ENCODE measurements at places on chromosomes 6 and 20.

DNA sequence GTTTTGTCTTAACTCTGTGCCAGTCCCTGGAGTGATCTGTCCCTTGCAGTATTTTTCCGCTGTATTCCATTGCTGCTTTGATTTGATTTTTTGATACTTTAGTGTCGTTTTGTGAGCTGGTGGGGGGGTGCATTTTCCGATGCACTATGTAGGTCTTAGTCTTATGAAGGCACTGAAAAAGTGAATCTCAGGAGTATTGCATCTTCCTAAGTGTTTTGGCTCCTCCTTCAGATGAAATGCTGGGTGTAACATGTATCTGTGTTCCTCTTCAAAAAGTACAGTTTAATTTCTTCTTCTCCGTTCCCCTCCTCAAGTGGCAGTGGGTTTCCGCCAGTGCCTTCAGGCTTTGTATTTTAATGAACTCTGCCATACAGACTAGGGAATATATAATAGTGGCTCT, 580.7 kb upstream of the GJE1 start:
- no peak for DNase-seq

- DNase-seq: peak; percentile 52
These were observed 185.5 kb downstream of the CDH4 start for GRCh38 chr20:61437280-61438206.

DNA sequence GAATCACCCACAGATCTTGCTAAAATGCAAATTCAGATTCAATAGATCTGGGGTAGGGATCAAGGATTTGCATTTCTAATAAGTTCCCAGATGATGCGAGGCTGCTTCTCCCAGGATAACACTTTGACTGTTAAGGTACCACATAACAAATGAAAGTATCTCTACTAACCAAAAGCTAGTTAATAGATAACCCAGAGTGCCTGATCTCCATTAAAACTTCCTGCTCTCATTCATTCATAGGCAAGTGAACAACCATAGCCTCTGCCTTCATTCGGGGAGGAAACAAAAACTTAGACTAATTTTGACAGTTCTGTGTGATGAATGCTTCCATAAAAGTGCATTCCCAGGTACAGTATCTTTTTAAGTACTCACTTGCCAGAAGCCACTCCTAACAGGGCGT, 265.6 kb upstream of the BTBD3 start:
- DNase-seq: no peak

DNA sequence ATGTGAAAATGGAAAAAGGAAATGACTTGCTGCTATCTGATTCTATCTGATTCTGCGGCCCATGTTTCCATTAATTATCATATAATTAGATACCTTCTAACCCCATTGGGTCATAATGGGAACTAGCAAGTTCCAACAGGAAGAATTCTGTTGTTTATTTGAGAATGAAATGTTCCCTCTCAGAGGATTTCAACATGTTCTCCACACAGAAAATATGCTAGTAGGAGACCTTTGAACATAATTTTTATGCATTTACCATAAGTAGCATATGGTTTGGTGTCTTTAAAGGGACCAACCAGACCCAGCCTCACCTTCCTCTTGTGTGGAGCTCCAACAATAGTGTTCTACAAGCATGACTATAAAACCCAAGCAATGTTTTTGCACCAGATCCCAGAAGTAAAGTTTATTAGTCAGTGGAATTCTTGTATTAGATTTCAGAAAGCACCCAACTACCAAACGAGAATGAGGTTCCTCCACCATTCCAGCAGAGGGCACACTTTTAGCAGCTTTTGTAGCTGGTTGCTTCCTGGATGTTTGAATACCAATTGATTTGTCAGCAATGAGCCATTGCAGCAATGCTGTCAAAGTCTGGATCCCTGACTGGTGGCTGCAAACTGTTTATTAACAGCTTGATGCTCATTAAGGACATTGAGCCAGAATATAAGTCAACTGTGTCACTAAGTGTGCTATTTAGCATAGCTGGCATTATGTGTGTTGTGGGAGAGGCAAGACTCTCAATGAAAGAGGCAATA, 143.6 kb upstream of the GJE1 start:
- peak; percentile 40 for DNase-seq

DNA sequence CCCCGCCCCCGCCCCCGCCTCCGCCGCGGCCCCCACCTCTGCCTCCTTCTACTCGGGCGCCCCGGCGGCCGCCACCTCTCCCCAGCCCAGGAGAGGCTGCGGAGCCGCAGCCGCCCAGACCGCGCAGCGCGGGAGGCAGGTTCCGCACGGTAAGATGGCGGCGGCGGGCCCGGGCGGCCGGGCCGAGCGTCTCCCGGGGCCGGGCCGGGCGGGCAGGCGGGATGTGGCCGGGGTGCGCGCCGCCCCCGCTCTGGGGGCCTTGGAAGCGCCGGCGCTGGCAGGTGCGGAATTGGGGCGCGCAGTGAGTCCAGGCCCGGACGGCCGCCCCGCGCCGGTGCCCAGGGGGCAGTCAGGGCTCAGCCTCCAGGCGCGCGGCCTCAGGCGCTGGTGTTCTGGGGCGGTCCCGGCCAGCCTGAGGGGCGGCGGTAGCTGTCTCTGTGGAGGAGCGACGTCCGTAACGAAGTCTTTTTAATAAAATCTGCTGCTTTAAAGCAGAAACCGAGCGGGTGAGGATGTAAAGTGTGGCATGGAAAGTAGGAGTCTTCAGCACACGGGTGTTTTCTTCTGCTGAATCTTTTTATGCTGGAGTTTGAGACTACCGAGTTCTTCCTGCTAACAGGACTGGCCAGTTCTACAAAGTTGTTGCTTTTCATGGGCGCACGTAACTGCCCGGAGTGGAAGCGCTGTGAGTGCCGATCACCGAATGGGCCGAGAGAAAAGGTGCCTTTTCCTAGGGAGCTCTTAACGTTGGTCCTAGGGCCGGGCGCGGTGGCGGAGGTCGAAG, at the start of gene GID8:
GID8 (plus strand) TSS at position 43 of the 784 bp plus-strand sequence. CDS start 3,356 bp downstream, outside the sequence.
- no peak for DNase-seq

DNA sequence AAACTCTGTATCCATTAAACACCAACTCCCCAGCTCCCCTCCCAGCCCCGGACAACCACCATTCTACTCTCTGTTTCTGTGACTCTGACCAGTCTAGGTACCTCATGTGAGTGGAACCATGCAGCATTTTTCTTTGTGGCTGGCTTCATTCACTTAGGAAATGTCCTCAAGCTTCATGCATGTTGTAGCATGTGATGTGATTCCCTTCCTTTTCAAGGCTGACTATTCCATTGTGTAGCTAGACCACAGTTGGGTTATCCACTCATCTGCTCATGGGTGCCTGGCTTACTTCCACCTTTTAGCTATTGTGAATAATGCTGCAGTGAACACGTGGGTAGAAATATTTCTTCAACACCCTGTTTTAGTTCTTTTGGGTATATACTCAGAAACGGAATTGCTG, 8.8 kb upstream of the BPHL start:
- DNase-seq: no peak

DNA sequence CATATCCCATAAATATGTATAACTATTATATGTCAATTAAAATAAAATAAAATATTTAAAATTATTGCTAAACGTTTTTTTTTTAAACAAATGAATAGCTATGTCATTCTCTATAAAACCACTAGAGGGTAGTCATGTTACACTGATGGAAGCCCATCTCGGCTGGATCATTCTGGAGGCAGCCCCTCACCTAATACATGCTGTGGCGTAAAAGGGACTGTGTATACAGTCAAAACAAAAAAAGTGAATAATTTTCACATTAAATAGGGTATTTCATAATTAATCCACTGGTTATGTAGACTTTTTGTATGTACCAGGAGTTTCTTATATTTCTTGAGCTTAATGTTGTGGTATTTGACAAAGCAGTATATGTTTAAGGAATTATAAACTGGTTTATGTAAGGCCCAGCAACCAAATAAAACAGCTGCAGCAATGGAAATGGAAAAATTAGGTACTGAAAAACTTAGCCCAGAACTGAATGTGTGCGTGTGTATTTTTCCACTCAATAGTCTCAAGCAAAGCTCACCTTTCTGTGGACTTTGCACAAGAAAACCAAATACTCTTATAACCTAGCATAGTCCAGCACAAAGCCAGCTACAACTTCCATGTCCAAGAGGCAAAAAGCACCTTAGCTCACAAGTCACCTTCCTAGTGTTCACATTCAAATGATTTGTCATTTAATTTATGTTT, 81.7 kb downstream of the COL9A1 start:
- DNase-seq: peak; percentile 24

GRCh38 chr6:13005994-13006393, 289.4 kb downstream of the PHACTR1 start:
- DNase-seq: no peak

GRCh38 chr6:146381486-146381885, 162.1 kb upstream of the RAB32 start:
- DNase-seq: no peak

DNA sequence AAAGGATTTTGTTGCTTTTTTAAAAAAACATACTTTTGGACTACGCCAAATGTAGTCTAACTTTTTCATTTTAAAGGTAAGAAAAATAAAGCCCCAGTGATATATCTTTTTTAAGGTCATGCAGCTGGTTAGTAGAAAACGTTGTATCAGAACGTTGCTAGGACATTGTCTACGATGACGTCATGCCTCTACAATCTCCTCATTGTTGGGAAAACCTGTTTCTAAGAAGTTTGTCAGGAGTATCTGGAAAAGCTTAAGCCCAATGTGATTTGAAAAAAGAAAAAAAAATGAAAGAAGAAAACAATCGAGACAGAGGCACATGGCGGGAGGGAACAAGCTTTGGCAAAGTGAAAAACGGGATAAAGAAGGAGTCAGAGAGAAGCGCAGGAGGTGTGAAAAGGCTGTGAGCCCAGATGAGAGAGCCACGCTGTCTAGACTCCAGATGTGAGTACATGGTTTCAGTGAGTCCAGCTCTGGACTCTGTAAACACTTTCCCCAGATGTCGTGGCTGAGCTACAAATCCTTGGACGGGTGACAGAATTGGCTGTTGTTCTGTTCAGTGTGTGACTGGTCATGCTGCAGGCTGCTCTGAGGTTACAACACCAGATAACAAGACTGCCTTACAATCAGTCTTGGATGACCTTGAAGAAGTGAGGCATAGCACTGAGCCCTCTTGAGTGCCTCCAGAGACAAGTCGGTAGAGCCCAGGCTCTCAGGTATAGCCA, 656.7 kb upstream of the ID4 start:
- DNase-seq: no peak

- no peak for DNase-seq
These were observed 2.1 kb downstream of the APOBEC2 start for GRCh38 chr6:41055149-41055548.

DNA sequence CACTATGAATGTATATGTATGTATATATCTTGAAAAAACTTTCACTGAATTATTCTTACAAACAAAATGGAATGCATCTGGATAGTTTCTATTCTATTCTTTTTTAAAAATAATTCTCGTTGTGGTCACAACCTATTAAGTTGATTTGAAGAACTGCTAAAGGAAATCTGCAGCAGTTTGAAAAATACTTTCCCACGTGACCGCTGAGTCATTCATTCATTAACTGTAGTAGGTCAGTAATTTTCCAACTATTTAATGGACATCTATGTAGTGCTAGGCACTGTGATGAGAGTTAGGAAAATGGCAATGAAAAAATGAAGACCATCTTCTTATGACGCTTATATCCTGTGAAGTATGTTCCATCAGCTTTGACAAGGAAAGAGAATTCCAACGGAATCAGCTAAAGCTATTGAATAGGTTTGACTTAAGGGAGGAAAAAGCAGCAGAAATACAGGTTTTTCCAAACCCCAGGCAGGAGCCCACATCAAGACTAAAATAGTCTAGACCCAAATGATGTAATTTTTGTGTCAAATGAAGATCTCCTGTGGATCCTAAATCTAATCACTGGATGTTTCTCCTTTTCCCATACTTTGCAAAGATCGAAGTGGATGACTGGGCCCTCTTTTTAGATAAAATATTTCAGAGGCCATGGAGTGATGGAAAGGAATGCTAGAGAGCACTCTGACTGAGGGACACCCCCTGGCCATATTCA, 4.1 kb upstream of the EFHC1 start:
- no peak for DNase-seq
